ENCODE measurements at places on chromosomes 11 and 22. TPM values are rescaled to one million over a fixed set of nuclear protein-coding genes. Genes with fewer than 3 reads are reported as not detected.

The PHLDA2 gene
- 1.2 TPM for total RNA-seq

The DYNC2H1 gene
- 74.0 TPM for total RNA-seq

The APOBEC3C gene
- total RNA-seq = 5.2 TPM

The OR51B5 gene
- not detected for total RNA-seq

The GUCY1A2 gene
- 1.1 TPM for total RNA-seq

The PRG2 gene
- total RNA-seq = not detected

The CHRM1 gene
- total RNA-seq = not detected

The SART1 gene
- 71.2 TPM for total RNA-seq

The MCHR1 gene
- total RNA-seq = under 0.01 TPM

The LMF2 gene
- total RNA-seq = 50.6 TPM

The VSTM5 gene
- 0.25 TPM for total RNA-seq

Data from fibroblast of the aortic adventitia (primary cell).